PC-9 (cell line): ENCODE measurements at places on chromosomes 7 and 10. TPM values are rescaled to one million over a fixed set of nuclear protein-coding genes. Genes with fewer than 3 reads are reported as not detected.

DNA sequence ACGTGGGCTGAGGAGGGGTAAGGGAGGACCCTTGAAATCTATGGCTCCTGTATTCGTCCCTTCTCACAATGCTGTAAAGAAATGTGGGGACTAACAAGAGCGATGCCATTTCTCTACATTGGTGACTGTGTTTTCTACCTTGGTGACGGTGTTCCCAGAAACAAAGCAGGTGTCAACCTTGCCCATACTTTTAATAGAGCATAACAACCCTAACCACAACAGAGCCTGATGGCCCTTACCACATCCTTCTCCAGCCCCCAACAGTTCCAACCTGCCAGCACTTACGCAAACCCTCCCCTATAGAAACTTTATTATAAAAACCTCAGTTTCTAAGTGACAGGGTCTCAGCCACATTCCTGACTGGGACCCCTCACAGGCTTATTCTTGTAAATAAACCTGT lies 28.2 kb upstream of the ADCYAP1R1 start:
- no peak for DNase-seq

DNA sequence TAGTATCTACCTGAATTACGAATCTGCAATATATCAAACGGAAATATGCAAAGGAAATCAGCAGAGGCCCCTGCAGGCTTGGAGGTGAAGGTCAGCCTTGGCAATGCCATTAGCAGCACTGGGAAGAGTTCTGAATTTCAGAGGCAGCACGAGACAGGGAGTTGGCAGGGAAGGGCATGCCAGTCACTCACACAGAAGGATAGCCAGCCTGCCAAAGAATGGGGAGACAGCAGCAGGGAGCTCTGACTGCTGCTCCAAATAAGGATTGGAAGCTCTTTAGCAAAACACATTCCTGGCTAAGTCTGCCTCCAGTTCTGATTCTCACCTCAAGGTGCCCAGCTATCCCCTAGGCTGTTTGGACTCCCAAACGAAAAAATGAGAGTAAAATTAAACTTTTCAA lies 188.0 kb downstream of the PDE1C start:
- DNase-seq, result no peak

DNA sequence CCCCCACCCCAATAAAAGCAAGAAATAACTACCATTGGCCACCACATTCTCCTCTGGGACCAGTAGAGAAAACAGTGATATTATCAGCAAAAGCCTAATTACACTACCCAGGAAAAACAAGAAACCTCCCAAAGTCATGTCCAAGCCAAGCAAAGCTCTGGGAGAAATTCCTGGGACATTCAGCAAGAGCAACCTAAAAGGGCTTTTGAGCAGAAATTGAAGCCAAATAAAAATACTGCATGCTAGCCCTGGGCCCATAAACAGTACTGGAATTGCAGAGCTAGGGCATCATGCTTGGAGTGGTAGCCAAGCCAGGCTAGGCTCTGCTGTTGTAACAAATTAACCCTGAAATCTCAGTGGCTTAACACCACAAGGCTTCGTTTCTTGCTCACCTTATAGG lies 347.9 kb downstream of the LRMDA start:
- no peak for DNase-seq

- DNase-seq, result no peak
Observed at GRCh38 chr10:54710918-54711317, 90.1 kb downstream of the PCDH15 start.

SCIN gene
- 0.33 and 0.92 TPM in 2 replicates for total RNA-seq

GRID2IP gene
- 1.3 and 1.7 TPM in 2 replicates for total RNA-seq
